Osteocyte (in vitro differentiated cells): ENCODE measurements at places on chromosomes 7 and 10. TPM values are rescaled to one million over a fixed set of nuclear protein-coding genes. Genes with fewer than 3 reads are reported as not detected.

NAT16 gene
- total RNA-seq = 0.16 TPM in 1 of 2 replicates, not detected in the other

MKRN1 gene
- total RNA-seq = 97.8 and 111 TPM in 2 replicates

KCTD7 gene
- total RNA-seq = 16.5 and 17.2 TPM in 2 replicates

AFAP1L2 gene
- 4.0 and 5.7 TPM in 2 replicates for total RNA-seq

MSMB gene
- total RNA-seq = not detected in 2 replicates

CYP26C1 gene
- total RNA-seq = 0.08 TPM in 1 of 2 replicates, not detected in the other

SPDYE2B gene
- not detected in 2 replicates for total RNA-seq

TRIM74 gene
- total RNA-seq = 1.5 and 1.7 TPM in 2 replicates

INMT gene
- total RNA-seq = 1.5 and 2.0 TPM in 2 replicates

NCF1 gene
- total RNA-seq = not detected in 2 replicates

PLXNA4 gene
- 56.2 and 59.0 TPM in 2 replicates for total RNA-seq

SPDYE9 gene
- total RNA-seq = not detected in 2 replicates

SLC26A4 gene
- 0.37 and 0.51 TPM in 2 replicates for total RNA-seq

NUTM2B gene
- total RNA-seq = 1.3 and 1.5 TPM in 2 replicates

MRPS16 gene
- total RNA-seq = 63.5 and 78.6 TPM in 2 replicates

C7orf57 gene
- total RNA-seq = not detected in 2 replicates
